Brain microvascular endothelial cell (primary cell): ENCODE measurements at places on chromosomes 5 and 9.

DNA sequence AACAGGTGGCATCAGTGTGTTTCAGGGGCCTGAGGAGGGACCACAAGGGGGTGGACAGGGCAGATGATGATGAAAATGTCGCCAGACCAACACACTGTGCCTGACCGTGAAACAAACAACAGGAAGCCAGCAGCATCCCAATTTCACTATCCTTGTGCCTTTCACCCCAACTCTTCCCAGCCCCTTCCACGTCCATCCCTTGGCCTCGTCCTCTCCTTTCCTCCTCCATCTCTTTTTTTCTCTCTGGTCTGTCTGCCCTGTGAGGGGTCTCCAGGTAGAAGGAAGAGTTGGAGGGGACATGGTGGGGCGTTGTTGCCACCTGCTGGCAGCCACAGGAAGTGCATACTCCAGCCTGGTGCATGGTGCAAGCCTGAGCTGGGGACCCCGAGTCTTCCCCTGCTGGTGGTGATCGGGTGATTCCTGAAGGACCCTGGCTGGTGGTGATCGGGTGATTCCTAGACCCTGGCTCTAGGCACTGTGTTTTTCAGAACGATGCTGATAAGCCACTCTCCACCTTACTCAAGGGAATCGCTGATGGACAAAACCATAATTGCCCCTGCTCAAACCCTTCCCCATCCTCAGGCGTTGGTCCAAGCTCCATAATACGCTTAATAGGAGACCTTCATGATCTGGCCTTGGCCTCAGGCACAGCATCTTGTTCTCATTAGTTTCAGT, 21.7 kb upstream of the NSD1 start:
- no peak for DNase-seq

- DNase-seq, result no peak
Measured at GRCh38 chr9:110121170-110121569, 86.8 kb downstream of the C9orf152 start.

DNA sequence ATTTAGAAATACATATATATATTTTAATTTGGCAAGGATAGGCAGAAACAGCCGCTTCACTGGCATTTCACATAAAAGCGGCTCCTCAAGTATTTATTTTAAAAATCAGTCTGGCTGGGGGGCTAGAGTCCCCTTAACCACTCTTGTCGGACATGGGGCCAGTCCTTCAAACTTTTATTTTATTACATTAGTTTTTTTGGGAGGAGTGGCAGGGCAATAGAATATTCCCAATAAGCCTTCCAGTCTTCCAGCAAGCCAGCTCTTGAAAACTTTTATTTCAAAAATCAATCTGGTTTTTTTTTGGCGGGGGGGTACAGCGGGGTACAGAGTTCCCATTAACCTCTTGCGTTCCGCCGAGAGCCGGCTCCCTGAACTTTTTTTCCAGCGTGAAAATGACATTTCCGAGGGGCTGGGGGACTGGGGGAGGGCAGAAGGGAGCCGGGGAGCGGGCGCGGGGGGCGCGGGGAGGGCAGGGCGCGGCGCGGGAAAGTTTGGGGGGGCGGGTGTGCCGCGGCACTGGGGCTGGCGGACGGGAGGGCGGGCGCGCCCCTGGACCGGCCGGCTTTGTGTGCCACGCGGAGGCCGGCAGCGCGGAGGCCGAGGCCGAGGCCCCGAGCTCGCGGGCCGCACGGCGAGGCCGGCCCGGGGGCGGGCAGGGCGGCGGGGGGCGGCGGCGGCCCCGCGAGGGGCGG, 504 bp upstream of the ZNF618 start:
- DNase-seq, result no peak

- DNase-seq, result no peak
Measured at GRCh38 chr9:121840838-121841760, 189.7 kb downstream of the DAB2IP start.

GRCh38 chr9:79565245-79565644, 6.5 kb upstream of the TLE4 start:
- no peak for DNase-seq
